ENCODE measurements at places on chromosomes 12 and 14.

DNA sequence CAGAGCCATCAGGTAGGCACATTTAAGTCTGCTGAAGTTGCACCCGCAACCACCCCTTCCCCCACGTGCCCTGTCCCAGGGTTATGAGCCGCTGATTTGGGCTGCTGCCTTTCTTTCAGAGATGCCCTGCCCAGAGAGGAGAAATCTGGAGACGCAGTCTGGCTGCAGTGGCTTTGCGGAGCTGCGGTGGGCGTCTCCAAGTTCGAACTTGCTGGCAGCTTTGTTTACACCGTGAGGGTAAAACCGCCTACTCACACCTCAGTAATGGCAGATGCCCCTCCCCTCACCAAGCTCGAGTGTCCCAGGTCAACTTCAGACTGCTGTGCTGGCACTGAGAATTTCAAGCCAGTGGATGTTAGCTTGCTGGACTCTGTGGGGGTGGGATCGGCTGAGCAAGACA is 14.7 kb downstream of the PTCSC3 start:
- H3K36me3 ChIP-seq, result no peaks in the 10 kb centered on the region
- no peak overlapping the region for H3K27ac ChIP-seq
- H3K4me1 ChIP-seq, result no peaks in the 10 kb centered on the region
- H3K4me3 ChIP-seq, result no peak overlapping the region
- no peak for DNase-seq

- no peaks in the 10 kb centered on the region for H3K27me3 ChIP-seq
- no peak overlapping the region for H3K27ac ChIP-seq
- no peaks in the 10 kb centered on the region for H3K36me3 ChIP-seq
- no peak overlapping the region for H3K4me3 ChIP-seq
- H3K4me1 ChIP-seq, result no peaks in the 10 kb centered on the region
Observed at GRCh38 chr12:115422845-115423545, 739.0 kb upstream of the TBX3 start.

DNA sequence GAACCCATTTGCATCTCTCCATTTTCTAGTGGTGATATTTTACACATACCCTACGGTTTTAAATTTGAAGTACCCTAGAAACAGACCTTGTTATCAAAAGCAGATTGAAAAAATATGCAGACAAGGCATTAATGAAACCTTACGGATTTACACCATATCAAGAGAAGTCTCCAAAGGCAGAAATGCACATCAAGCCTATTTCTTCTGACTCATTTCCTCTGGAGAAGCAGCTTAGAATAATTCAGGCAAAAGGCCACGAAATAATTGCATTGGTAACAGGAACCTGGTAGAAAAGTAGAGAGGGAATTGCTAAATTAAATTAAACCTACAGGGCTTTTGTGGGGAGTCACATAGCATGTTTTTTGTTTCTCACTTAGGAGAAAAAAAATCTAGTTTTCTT is 34.7 kb downstream of the KICS2 start:
- H3K4me1 ChIP-seq, result no peaks in the 10 kb centered on the region
- no peaks in the 10 kb centered on the region for H3K27me3 ChIP-seq
- peaks cover 2% of the 10 kb centered on the region for H3K36me3 ChIP-seq

DNA sequence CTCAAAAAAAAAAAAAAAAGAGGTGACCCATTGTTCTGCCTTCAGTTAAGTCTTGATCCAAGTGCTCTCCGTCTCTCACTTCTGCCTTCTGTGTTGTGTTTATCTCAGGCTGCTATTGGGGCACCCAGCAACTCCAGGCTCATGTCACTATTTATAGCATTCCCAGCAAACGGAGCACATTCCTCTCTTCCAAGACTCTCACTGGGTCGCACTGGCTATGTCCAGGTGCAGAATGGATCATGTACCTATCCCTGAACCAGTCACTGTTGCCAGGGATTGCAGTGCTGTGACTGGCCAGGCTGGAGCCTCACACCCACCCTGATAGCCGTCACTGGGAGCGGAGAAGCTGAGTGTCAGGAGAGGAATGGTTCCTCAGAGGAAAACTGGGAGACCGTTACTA is 31.2 kb downstream of the RHOF start:
- H3K27ac ChIP-seq, result no peak overlapping the region
- DNase-seq, result no peak
- H3K27me3 ChIP-seq, result no peaks in the 10 kb centered on the region
- peaks cover 5% of the 10 kb centered on the region for H3K36me3 ChIP-seq
- no peaks in the 10 kb centered on the region for H3K4me1 ChIP-seq

DNA sequence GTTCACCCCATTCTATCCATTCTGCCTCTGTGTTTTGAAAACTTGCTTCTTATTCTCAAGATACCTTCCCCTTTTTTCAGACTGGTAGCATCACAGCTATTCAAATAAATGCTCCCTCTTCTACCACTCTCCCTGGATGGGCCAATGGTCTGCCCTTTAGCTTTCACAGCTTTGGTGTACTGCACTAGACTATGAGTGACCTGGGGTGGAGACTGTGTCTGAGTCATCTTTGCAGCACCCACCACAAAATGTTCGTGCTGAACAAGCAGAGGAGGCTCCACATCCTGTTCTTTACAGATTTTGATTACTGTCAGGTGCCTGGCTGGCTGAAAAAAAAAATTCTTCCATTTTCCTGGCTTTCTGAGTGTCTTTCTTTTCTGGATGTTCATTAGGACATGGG is 1104.1 kb upstream of the TMEM132C start:
- H3K27ac ChIP-seq, result peak overlapping the region; percentile 58
- H3K4me1 ChIP-seq, result peaks cover 18% of the 10 kb centered on the region
- DNase-seq, result peak; percentile 81

DNA sequence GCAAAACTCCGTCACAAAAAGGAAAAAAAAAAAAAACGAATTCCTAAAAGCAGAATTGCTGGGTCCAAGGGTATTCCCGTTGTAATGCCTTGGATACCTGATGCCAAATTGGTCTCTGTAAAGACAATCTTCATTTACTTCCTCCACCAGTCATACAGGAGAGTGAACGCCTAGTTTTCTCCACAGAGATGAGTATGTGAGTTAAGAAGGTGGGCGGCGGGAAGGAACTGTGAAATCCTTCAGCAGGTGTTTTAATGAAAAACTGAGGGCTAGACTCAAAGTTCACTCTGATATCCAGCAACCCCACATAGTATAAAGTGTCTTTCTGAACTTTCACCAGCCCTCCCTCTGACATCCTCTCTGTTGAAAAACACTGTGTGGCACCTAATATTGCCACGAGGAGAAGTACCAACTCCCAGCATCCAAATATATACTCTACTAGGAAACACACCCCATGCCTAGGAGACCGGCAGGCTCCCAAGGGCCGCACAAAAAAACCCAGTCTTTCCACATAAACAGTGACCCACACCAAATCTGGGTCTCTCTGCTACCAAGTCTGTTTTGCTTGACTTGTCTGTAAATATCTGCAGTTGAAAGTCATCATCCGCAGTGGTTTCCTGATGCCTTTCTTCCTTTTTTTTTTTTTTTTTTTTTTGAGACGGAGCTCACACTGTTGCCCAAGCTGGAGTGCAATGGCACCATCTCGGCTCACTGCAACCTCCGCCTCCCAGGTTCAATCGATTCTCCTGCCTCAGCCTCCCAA is 30.3 kb upstream of the FOXN3 start:
- H3K27me3 ChIP-seq, result no peaks in the 10 kb centered on the region
- H3K4me3 ChIP-seq, result peak overlapping the region; percentile 64
- peak; percentile 68 for DNase-seq

- H3K4me3 ChIP-seq, result peak overlapping the region; percentile 86
- peaks cover 10% of the 10 kb centered on the region for H3K4me1 ChIP-seq
- no peak overlapping the region for H3K27ac ChIP-seq
- no peaks in the 10 kb centered on the region for H3K36me3 ChIP-seq
Observed at GRCh38 chr12:30823764-30824163, 69.0 kb upstream of the CAPRIN2 start.

- H3K36me3 ChIP-seq, result no peaks in the 10 kb centered on the region
- H3K4me3 ChIP-seq, result no peak overlapping the region
- DNase-seq, result no peak
Observed at GRCh38 chr12:107510211-107510610, 175.4 kb upstream of the PWP1 start.

GRCh38 chr12:111893287-111893686 is 51.3 kb downstream of the MAPKAPK5 start:
- H3K27ac ChIP-seq, result no peak overlapping the region
- no peak for DNase-seq
- no peaks in the 10 kb centered on the region for H3K4me1 ChIP-seq
- H3K36me3 ChIP-seq, result peaks cover 59% of the 10 kb centered on the region
- H3K27me3 ChIP-seq, result no peaks in the 10 kb centered on the region
- no peak overlapping the region for H3K4me3 ChIP-seq

- H3K4me3 ChIP-seq, result no peak overlapping the region
- no peaks in the 10 kb centered on the region for H3K36me3 ChIP-seq
- H3K4me1 ChIP-seq, result no peaks in the 10 kb centered on the region
- no peak overlapping the region for H3K27ac ChIP-seq
- DNase-seq, result no peak
- peaks cover 9% of the 10 kb centered on the region for H3K27me3 ChIP-seq
Observed at GRCh38 chr12:109681986-109682707, 31.5 kb upstream of the FAM222A start.

DNA sequence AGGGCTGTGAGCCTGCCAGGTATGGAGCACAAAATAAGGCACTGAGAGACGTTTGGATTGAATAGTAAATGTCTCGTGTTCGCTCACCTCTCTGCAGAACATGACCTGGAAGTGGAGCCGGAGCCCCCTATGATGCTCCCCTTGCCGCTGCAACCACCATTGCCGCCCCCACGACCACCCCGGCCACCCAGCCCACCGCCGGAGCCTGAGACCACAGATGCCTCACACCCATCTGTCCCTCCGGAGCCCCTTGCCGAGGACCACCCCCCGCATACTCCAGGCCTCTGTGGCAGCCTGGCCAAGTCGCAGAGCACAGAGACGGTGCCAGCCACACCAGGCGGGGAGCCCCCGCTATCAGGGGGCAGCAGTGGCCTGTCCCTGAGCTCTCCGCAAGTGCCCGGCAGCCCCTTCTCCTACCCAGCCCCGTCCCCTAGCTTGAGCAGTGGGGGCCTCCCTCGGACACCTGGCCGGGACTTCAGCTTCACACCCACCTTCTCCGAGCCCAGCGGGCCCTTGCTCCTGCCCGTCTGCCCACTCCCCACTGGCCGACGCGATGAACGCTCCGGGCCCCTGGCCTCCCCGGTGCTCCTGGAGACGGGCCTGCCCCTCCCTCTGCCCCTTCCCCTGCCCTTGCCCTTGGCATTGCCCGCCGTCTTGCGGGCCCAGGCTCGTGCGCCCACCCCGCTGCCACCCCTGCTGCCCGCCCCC is 18.7 kb downstream of the SETD1B start:
- DNase-seq, result no peak
- no peaks in the 10 kb centered on the region for H3K27me3 ChIP-seq
- no peak overlapping the region for H3K27ac ChIP-seq
- peaks cover 57% of the 10 kb centered on the region for H3K36me3 ChIP-seq

- H3K27ac ChIP-seq, result no peak overlapping the region
- no peak overlapping the region for H3K4me3 ChIP-seq
- DNase-seq, result no peak
Observed at GRCh38 chr12:1947081-1947480, 28.6 kb upstream of the CACNA2D4 start.

DNA sequence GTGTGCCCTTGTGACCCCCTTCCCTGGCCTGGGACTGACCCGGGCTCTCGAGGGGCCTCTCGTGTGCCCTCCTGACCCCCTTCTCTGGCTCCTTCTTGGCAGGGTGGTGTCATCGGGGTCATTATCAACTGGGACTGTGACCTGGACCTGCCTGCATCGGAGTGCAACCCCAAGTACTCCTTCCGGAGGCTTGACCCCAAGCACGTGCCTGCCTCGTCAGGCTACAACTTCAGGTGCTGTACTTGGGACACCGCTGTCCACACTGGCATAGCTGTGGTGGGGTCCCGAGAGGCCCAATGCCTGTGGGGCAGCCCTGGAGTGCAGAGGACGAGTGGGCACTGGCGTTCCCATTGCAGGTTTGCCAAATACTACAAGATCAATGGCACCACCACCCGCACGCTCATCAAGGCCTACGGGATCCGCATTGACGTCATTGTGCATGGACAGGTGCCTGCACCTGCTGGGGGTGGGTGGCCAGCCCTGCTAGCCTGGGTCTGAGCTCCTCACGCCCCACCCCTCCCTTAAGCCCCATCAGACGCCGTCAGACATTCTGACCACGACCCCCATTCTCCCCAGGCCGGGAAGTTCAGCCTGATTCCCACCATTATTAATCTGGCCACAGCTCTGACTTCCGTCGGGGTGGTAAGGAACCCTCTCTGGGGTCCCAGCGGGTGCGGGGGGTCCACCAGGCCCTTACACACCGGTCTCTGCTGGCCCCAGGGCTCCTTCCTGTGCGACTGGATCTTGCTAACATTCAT is 2.5 kb downstream of the P2RX2 start:
- no peak for DNase-seq
- H3K4me3 ChIP-seq, result no peak overlapping the region
- H3K36me3 ChIP-seq, result peaks cover 13% of the 10 kb centered on the region
- H3K27me3 ChIP-seq, result peaks cover 10% of the 10 kb centered on the region

- H3K36me3 ChIP-seq, result no peaks in the 10 kb centered on the region
- H3K4me1 ChIP-seq, result no peaks in the 10 kb centered on the region
- DNase-seq, result no peak
- peaks cover 15% of the 10 kb centered on the region for H3K27me3 ChIP-seq
- no peak overlapping the region for H3K4me3 ChIP-seq
- no peak overlapping the region for H3K27ac ChIP-seq
Observed at GRCh38 chr12:119631930-119632678, 35.8 kb upstream of the PRKAB1 start.

DNA sequence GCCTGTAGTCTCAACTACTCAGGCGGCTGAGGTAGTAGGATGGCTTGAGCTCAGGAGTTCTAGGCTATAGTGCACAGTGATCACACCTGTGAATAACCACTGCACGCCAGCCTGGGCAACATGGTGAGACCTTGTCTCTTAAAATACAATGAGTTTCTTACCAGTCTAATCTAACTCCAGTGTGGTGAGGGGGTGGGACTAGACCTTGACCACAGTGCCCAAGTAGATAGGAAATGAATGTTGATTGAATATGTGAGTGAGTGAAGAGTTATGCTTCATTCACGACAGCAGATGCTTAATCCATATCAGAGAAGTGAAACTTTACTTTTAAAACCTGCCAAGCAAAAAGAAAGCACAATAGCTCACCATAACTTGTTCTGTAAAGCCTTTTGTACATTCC is 11.2 kb upstream of the AK7 start:
- no peak for DNase-seq
- no peak overlapping the region for H3K27ac ChIP-seq
- peaks cover 2% of the 10 kb centered on the region for H3K4me1 ChIP-seq
- peaks cover 8% of the 10 kb centered on the region for H3K36me3 ChIP-seq
- no peak overlapping the region for H3K4me3 ChIP-seq

DNA sequence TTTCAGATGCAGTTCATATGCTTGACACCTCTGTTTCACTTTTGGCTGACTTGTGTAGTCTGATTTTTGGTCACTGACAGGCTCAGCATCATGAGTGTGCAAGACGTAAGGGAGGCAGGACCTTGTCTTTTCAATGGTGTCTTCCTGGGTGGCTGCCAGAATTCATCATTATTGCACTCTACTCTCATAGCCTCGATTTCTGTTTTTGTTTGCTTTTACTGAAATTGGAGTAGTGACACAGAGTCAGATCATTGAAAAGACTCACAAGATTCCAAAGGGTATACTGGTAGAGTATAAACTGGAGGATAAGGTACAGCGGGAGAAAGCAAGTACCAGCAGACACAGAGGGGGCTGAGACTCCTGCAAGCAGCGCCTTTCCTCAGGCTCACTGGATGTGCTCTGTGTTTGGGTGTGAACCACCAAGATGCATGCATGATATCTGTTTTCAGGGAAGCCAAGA is 126.3 kb upstream of the FGD4 start:
- H3K4me1 ChIP-seq, result peaks cover 14% of the 10 kb centered on the region
- H3K4me3 ChIP-seq, result peak overlapping the region; percentile 41
- no peaks in the 10 kb centered on the region for H3K36me3 ChIP-seq
- peak overlapping the region; percentile 31 for H3K27ac ChIP-seq
- H3K27me3 ChIP-seq, result no peaks in the 10 kb centered on the region
- DNase-seq, result no peak

Measured in activated CD4-positive, alpha-beta T cell treated with anti-CD3 and anti-CD28 coated beads, Interleukin-2, amount 10 ng/mL, durations not matched to agents 24 days and 14 days (primary cell).